A172 (cell line): ENCODE measurements at places on chromosomes 7 and 10. TPM values are rescaled to one million over a fixed set of nuclear protein-coding genes. Genes with fewer than 3 reads are reported as not detected.

GRCh38 chr7:76231071-76231470, 29.4 kb downstream of the SRRM3 start:
- DNase-seq = no peak

Gene ZNF789
- total RNA-seq = 9.6 and 19.0 TPM in 2 replicates

GRCh38 chr7:36931892-36932291, 207.6 kb upstream of the AOAH start:
- no peak for DNase-seq

DNA sequence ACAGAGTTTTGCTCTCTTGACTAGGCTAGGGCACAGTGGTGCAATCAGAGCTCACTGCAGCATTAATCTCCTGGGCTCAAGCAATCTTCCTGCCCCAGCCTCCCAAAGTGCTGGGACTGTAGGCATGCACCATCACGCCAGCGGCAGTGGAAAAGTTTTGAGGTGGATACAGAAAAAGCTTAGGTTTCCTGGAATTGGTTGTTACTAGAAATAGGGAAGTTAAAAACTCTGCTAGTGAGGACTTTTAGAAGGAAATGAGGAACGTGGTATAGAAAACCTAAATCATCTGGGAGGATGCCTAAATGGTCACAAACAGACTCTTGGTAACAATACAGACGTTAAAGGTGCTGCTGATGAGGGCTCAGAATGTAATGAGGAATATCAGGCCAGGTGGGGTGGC, 10.9 kb upstream of the SNX8 start:
- no peak for DNase-seq

DNA sequence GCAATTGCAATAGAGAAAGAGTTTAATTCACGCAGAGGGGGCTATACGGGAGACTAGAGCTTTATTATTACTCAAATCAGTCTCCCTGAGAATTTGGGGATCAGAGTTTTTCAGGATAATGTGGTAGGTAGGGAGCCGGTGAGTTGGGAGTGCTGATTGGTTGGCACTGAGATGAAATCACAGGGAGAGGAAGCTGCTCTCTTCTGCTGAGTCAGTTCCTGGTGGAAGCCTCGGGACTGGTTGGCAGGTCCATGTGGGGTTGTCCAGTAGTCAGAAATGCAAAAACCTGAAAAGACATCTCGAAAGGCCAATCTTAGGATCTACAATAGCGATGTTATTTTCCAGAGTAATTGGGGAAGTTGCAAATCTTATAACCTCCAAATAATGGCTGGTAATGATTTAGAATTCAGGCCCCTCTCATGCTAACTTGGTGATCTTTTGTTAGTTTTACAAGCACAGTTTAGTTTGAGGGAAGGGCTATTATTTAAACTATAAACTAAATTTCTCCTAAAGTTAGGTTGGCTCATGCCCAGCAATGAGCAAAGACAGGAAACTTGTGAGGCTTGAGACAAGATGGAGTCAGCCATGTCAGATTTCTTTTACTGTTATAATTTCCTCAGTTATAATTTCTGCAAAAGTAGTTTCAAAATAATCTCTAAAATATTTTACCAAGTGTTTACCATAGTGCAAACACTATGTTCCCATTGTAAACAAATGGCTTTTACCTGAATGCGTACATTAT, 39.4 kb upstream of the SLC25A13 start:
- peak; percentile 16 for DNase-seq

Gene PTPRZ1
- total RNA-seq = not detected in 2 replicates

GRCh38 chr7:121459148-121459547, 63.0 kb upstream of the FAM3C start:
- DNase-seq = no peak

DNA sequence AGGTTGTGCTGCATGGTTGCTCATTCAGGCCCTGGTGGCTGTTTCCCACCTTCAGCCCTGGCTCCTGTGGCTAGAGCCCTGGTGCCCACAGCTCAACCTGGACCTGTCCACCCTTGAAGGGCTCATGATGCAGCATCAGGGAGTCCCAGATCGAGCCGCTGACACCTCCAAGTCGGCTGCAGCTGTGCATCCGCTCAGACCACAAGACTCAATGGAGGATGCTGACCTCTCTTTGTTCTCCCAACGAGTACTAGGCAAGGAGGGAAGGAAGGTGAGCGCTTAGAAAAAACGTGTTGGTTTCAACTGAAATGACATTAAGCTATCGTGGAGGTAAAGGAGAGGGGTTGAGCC, 9.5 kb upstream of the C10orf95 start:
- DNase-seq = no peak

Gene MYPN
- total RNA-seq = 0.96 and 1.5 TPM in 2 replicates

DNA sequence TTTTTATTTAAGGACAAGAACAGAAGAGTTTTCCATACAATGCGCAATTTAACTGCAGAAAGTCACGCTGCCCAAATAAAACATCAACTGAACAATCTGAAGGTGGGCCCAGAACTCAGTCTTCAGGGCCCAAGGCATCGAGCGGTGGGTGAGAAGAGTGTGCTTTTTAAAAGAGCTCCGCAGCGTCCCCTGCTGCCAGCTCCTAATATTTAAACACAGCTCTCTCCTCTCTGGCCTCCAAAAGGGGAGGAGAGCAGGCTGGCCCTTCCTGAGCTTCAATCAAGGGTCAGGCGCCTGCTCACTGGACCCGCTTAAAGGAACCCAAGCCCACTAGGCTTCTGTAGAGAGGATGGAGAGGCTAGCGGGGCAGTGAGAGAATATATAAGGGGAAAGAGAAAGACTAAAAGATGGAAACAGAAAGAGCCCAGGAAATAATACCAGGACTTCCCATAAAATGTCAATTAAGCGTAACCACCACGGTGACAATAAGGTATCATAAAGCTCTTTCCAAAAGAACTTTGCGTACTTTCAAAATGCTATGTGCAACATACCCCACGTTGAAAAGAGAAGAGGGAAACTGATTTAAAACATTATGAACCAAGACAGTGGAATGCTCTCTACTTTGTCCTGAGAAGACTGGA, 2.8 kb downstream of the FAM53B start:
- peak; percentile 44 for DNase-seq

Gene GIMAP1
- total RNA-seq = not detected in 2 replicates

DNA sequence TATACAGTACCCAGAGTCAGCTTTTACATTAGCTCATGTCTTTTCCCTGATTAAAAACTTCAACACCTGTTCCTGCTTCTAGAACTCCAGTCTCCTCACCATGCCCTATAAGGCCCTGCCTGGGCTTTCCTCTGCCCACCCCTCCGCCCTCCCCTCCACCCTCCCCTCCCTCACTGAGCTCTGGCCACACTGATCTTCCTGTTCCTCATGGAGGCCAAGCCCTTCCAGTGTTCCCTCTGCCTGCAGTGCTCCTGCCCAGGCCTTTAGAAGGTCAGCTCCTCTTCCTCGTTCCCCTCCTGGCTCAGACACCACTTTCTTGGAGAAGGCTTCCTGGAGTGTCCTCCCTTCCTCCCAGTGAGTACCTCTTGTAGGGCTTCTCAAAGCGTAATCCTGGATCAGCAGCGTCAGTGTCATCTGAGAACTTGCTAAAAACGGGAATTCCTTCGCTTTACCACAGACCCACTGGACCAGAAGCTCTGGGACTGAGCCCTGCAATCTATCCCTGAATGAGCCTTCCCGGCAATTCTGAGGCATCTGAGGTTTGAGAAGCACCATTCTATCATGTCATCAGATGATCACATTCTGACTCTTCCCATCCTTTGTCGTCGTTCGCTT, 3.7 kb downstream of the PDZD7 start:
- DNase-seq = no peak

DNA sequence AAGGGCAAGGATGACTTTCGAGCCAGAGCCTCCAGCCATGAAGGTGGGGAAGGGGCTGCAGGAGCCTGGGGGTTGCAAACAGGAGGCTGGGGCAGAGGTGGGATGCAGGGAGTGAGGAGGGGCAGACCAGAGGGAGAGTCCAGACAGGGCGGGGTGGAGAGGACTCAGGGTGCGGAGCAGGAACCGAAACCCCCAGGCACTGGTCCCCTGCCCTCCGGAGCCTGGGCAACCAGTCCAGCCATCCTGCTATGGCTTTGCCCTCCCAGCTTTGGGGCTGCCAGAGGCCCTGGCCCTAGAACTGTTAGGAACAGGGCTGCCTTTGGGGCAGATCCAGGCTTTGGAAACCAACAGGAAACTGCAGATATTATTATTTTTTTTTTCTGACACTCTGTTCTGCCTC, 24.2 kb downstream of the GHRHR start:
- DNase-seq = no peak

GRCh38 chr10:62016623-62017490, 115.4 kb downstream of the ARID5B start:
- DNase-seq = no peak

Gene AFAP1L2
- total RNA-seq = 0.50 and 1.4 TPM in 2 replicates

DNA sequence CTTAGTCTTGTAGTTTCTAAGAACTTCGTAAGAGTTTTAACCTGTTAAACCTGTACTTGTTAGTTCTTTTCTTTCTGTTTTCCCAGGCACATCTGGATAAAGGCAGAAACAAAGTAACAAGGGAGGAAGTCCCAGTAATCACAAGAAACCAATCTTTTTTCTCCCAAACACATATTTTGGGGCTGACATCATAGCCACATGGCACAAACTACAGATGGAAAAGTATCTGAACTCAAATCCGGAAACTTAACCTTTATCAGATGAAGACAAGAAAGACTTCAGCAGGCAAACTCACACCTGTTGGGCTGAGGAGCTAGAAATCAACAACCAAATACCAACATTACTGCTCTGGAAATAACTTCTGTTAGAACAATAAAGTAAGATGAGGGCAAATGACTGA, 67.1 kb downstream of the CUBN start:
- DNase-seq = peak; percentile 93

Gene OR6B1
- total RNA-seq = not detected in 2 replicates

Gene SPDYE6
- not detected in 2 replicates for total RNA-seq

- no peak for DNase-seq
These were observed 2.2 kb downstream of the GUSB start for GRCh38 chr7:65979583-65980477.

DNA sequence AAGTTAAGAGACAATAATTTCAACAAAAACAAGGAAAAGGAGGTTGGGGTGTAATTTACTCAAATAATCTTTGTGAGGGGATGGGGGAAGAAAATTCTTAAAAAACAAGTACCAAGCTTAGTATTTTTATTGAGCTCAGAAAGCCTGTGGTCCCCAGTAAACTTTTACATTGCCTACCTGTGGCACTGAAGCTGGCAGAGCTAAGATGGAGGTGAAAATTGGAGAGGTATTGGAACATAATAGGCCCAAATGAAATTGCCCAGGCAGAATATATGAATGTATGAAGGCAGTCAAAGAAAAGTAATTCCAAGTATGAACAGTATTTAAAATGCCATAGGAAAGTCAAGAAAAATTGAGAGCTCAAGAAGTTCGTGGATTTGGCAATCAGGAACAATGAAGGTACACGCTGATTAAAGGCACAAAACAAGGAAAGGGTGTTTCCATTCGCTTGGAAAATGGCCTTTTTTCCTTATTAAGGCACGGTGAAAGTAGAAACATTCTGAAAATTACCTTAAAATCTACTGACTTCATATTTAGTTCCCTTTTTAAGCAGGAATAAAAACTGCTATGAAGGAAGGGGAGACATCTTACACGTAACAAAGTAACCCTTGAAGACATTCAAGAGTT, 3.4 kb upstream of the KMT2E start:
- no peak for DNase-seq

GRCh38 chr10:33306126-33306525, 28.3 kb downstream of the NRP1 start:
- DNase-seq = no peak

GRCh38 chr7:20151708-20152456, 65.3 kb downstream of the MACC1 start:
- DNase-seq = no peak

DNA sequence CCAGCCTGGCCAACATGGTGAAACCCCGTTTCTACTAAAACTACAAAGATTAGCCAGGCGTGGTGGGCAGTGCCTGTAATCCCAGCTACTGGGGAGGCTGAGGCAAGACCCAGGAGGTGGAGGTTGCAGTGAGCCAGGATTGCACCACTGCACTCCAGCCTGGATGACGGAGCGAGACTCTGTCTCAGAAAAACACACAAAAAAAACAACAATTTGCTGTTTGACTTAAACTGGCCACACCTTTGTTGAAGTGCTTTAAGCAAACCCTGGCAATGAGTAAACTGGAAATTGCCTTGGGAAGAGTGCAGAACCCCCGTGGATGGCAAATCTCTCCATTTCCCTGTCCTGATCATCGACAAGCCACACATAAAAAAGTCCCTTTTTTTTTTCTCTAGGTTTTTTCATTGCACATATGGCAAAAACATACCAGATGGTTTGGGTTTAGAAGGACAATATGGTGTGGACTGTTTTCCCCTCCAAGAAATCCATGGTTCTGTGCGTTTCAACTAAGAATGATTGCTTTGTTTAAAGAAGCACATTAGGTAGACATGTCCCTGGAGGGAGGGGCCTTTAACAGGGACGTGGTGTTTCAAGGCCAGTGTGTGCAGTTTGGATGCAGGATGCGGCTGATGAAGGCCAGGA, 76.9 kb downstream of the NRP1 start:
- no peak for DNase-seq

DNA sequence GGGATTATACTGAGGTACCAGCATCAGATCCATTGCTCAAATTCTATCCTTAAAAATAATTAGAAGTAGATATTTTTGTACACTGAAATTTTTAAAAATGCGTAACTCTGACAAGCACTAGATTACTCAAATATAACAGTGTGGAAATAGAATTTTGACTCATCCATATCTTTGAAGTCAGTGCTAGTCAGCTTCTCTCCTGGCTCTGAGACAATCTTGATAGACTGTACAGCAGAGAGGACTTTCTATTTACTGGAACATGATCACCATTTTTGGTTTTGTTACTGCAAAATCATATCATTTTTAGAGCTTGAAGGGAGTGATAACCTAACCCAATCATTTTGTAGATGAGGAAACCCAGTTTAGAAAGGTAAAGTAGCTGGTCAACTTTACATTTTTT, 195.0 kb downstream of the MTERF1 start:
- peak; percentile 10 for DNase-seq

Gene DNAH11
- 6.2 and 12.6 TPM in 2 replicates for total RNA-seq

- peak; percentile 63 for DNase-seq
These were observed 103.4 kb upstream of the MDFIC start for GRCh38 chr7:114818501-114818900.

Gene TRPV5
- 0.22 TPM in 1 of 2 replicates, not detected in the other for total RNA-seq

DNA sequence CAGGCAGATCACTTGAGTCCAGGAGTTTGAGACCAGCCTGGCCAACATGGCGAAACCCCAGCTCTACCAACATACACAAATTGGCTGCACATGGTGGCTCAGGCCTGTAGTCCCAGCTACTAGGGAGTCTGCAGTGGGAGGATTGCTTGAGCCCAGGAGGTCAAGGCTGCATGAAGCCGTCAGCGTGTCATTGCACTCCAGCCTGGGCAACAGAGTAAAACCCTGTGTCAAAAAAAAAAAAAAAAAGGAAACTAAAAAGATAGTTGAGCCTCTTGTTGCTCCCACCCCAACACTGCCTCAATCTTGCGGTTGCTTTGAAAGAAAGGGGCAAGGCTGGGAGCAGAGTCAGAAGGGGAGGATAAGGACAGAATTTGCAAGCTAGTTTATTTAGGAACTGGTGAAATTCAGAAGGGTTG, 69.9 kb downstream of the SYPL1 start:
- no peak for DNase-seq

DNA sequence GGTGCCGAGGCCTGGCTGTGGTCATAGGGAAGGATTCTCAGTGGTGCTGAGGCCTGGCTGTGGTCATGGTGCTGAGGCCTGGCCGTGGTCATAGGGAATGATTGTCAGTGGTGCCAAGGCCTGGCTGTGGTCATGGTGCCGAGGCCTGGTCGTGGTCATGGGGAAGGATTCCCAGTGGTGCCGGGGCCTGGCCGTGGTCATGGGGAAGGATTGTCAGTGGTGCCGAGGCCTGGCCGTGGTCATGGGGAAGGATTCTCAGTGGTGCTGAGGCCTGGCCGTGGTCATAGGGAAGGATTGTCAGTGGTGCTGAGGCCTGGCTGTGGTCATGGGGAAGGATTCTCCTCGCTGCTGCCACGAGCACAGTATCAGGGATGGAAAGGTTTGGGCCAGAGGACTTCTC, 327.3 kb downstream of the ADARB2 start:
- DNase-seq = no peak
